ENCODE measurements at places on chromosomes 1 and 21.

GRCh38 chr1:234884006-234884405, 244.6 kb downstream of the TOMM20 start:
- DNase-seq, result no peak

DNA sequence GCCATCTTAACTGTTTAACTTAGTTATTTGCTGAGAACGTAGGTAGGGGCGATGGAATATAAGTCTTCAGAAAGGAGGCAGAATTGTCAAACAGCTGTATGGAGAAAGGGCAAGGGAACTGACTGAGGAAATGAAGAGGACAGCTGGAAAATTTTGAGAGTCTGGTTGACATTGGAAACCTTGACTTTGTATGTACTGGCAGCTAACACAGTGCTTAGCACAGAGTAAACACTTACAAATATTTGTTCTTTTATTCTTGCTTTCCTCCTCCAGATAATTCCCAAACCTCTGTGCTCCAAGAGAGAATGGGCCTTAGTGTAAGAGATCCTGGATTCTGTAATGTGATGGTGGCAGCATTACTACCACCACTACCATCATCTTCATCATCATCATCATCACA, 91.3 kb downstream of the ZSCAN20 start:
- DNase-seq, result no peak

DNA sequence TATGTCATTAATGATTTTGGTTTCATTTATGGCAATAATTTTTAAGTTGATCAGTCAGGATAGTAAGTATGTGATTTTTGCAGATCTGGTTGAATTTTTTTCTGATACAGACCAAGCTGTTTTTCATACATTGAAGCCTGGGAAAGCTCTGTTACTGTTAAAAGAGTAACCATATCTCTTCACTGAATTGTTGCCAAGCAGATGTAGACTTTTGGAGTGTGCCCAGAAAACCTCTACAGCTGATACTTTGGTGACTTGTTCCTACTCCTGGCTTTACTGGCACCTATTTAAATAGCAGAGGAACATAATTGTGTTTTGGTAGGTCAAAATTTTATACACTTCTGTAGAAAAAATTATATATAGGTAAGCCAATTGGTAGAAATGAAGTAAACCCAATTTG, 49.4 kb downstream of the NFIA start:
- DNase-seq, result no peak

- DNase-seq, result no peak
Observed at GRCh38 chr1:85135392-85135798, 65.4 kb downstream of the SYDE2 start.

DNA sequence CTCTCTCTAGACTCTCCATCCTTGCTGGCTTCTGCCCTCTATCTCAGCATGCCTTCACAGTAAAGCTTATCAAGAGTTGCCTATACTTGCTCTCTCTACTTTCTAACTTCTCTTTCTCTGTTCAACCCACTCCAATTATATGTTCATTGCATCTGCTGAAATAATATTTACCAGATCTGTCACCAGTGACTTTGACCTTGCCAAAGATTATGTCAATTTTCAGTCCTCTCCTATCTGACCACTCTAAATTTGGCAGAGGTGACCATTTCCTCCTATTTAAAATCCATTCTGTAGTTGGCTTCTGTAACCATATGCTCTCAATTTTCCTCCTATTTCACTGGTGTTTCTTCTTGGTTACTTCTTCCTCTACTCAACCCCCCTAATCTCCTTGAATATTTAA, 38.8 kb upstream of the DR1 start:
- no peak for DNase-seq

All from NCI-H2081 treated with DMSO at 0.1 percent for 48 hours (cell line).